Posterior vena cava (tissue), 2 donors: ENCODE measurements at places on chromosomes 7 and 10. TPM values are rescaled to one million over a fixed set of nuclear protein-coding genes. Genes with fewer than 3 reads are reported as not detected.

TMEM176B gene
- total RNA-seq: 65.3 TPM

MBL2 gene
- not detected for total RNA-seq

PNLIP gene
- 4.8 TPM for total RNA-seq

AKR1C8 gene
- total RNA-seq: not detected

SEC23IP gene
- 45.8 TPM for total RNA-seq

TASOR2 gene
- total RNA-seq: 59.6 TPM

CCDC146 gene
- total RNA-seq: 12.9 TPM

PNLIPRP2 gene
- not detected for total RNA-seq

SORCS1 gene
- 1.2 TPM for total RNA-seq

SFRP4 gene
- total RNA-seq: 56.7 TPM

GRCh38 chr10:63579371-63580014, 58.3 kb downstream of the REEP3 start:
- no peak for DNase-seq

DNA sequence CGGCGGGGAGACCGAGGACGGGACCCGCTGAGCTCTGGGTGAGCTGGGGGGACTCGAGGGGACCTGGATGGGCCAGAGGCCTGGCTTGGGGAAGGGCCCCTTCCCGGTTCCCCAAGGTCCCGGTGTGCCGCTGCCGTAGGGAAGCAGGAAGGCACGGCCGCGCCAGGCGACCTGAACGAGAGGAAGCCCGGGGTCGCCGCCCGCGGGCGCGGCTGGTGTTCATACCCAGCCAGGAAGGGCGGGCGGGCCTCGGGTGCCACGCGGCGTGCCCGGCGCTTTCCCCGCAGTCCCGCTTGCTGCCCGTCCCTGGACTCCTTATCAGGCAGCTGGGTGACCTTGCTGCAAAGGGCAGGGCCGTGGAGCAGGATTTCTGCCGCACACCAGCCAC, 38.0 kb downstream of the ZNF777 start:
- peak; percentile 80 for DNase-seq

DNA sequence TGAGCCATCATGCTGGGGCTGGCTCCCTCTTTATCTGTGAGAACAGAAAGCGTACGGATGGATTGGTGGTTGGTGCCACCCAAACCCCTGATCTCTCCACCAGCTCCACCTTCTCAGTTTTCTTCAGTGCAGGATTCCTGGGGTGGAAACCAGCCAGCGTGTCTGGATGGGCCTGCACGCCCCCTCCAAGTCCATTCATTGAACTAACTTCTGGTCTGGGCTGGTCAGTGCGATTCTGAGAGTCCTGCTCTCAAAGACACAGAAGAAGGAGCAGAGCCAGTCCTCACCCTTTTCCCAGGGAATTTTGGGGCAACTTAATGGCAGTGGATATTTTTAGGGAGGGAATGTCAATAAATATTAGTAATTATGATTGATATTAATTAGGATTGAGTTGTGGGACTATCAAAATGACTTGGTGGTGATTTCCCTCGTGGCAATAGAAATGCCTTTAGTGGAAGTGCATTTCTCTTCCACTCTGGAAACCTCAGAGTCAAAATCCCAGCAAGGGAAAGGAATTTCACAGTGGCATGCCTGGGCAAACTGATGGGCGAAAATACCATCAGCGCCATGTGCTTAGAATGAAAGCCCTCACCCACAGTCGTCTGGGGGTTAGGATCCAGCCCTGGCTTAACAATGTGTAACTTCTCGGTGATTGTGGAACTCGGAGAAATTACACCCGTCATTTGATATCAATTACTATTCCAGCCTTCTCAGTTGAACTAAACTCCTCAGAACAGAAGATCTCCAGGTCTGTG, 69.3 kb upstream of the EEPD1 start:
- DNase-seq: no peak

DNA sequence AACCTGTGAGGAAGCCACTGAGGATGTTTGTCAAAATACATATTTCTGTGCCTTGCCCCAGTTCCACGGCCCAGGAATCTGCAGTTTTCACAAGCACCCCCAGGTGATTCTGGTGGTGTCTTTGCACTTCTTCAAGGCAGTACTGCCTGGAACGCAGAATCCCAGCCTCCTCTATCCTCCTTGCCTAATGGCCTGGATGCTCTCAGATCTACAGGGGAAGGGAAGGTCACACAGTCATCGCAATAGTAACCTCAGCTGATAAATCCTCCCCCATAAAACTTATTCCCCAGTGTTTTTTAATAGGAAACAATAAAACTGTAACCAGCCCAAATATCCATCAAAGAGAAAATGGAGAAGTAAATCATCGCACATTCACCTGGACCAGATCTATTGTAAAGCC, 78.3 kb downstream of the EGFR start:
- DNase-seq: no peak

GRCh38 chr10:131820626-131821025, 80.2 kb upstream of the PPP2R2D start:
- no peak for DNase-seq

DNA sequence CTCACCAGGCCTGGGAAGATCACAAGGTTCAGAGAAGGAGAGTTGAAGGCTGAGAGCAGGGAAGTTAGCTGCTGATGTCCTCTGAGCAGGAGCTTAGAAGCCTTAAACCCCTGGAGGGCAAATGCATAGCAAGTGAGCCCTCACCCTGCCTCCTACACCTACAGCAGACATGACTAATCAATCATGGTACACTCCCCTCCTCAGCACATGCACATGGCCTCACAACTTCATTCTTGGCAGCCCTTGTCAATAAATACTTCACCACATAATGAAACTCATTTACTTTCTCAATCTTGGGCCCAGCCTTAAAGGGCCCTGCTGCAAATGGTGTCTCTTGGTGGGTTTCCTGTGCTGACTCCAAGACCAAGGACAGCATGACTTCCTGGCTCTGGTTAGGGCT, 12.9 kb downstream of the MMRN2 start:
- no peak for DNase-seq

DNA sequence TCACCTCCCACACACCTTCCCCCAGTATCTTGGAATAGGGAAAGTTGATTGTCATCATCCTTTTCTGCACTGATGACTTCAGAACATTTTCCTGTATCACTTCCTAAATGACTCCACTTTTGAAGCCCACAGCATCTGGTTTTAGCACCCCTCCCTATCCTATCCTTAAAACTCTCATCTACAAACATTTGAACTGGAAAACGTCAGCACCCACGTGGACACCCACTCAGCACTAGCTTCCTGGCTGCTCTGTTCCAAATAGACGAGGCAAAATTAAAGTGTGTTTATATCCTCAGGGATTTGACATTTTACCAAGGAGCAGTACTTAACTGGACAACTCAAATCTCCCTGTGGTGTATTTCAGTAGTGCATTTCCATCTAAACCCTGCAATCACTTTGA, 73.9 kb downstream of the REEP3 start:
- no peak for DNase-seq

GRCh38 chr7:158403013-158403821, 184.4 kb downstream of the PTPRN2 start:
- DNase-seq: peak; percentile 66
